ENCODE measurements at places on chromosomes 7 and 10. TPM values are rescaled to one million over a fixed set of nuclear protein-coding genes. Genes with fewer than 3 reads are reported as not detected.

GRCh38 chr10:47024046-47024322 lies 112.8 kb downstream of the PTPN20 start:
- no peak overlapping the region for H3K27ac ChIP-seq
- H3K4me3 ChIP-seq: no peak overlapping the region
- no peak for DNase-seq

DNA sequence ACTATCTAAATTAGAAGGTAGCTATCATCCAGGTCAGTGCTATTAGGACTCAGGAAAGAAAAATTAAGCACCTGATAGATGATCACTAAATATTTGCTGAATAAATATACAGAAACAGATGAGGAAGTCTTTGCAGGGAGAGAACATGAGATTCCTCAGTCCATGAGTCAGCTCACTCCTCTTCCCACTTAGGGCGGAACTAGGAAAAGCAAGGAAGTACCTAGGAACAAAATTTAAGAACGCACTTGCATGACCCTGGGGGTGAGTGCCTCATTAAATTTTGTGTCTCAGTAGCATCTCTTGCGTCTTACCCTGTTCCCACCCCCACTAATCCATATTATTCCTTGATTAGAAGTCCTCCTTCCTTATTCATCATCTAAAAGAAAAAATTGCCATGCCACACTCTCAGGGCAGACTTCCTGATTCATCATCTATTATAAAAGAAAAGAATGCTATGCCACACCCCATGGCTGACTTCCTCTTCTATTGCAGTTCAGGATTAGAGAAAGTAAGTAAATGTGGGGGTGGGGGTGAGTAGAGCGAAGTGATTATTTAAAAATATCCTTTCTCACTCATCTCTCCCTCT lies 208.8 kb downstream of the THSD7A start:
- no peaks in the 10 kb centered on the region for H3K36me3 ChIP-seq
- H3K27me3 ChIP-seq: no peaks in the 10 kb centered on the region
- no peaks in the 10 kb centered on the region for H3K4me1 ChIP-seq

DNA sequence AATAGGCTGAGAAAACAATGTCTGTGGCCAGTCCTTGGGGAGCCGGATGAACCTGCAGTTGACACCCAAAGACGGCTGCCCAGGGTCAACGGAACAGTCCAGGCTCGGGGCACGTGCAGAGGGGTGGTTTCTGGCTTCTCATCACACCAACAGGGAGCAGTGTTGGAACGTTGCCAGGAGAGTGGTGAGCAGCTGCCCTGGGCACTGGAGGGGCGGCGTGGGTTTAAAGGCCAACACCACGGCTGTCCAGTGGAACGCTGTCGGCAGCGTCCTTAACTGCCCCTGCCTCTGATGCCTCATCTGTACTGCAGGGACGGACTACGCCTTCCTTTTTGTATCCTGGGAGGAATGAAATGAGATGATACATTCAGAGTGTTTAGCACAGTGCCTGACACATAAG lies 19.8 kb downstream of the JCAD start:
- H3K27ac ChIP-seq: no peak overlapping the region
- H3K4me1 ChIP-seq: no peaks in the 10 kb centered on the region
- no peaks in the 10 kb centered on the region for H3K27me3 ChIP-seq
- no peak overlapping the region for H3K4me3 ChIP-seq
- no peaks in the 10 kb centered on the region for H3K36me3 ChIP-seq

- H3K4me3 ChIP-seq: no peak overlapping the region
- no peaks in the 10 kb centered on the region for H3K4me1 ChIP-seq
- H3K27me3 ChIP-seq: no peaks in the 10 kb centered on the region
- no peak for DNase-seq
Measured at GRCh38 chr7:91041901-91042484, 222.2 kb upstream of the FZD1 start.

GRCh38 chr7:139767561-139767982 lies 10.2 kb downstream of the HIPK2 start:
- H3K4me1 ChIP-seq: no peaks in the 10 kb centered on the region
- no peak for DNase-seq
- H3K36me3 ChIP-seq: no peaks in the 10 kb centered on the region
- no peak overlapping the region for H3K4me3 ChIP-seq
- H3K27ac ChIP-seq: no peak overlapping the region

DNA sequence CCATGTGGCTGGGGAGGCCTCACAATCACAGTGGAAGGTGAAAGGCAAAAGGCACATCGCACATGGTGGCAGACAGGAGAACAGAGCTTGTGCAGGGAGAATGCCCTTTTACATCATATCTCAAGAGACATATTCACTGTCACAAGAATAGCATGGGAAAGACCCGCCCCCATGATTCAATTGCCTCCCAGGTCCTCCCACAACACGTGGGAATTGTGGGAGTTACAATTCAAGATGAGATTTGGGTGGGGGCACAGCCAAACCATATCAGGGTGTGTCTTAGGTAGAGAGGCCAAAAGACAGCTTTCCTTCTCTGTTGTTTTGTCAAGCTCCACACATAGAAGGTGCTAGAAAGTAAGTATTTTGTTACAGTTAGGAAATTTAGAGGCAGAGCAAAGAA lies 20.8 kb upstream of the SLC26A5 start:
- H3K4me1 ChIP-seq: no peaks in the 10 kb centered on the region
- no peak overlapping the region for H3K4me3 ChIP-seq
- no peak overlapping the region for H3K27ac ChIP-seq
- no peaks in the 10 kb centered on the region for H3K36me3 ChIP-seq
- no peak for DNase-seq
- H3K27me3 ChIP-seq: no peaks in the 10 kb centered on the region

GRCh38 chr7:123998921-123999320 lies 33.9 kb downstream of the TMEM229A start:
- no peak overlapping the region for H3K27ac ChIP-seq
- no peaks in the 10 kb centered on the region for H3K4me1 ChIP-seq
- H3K27me3 ChIP-seq: no peaks in the 10 kb centered on the region
- H3K36me3 ChIP-seq: no peaks in the 10 kb centered on the region

GRCh38 chr7:94941844-94942632 lies 34.6 kb downstream of the PPP1R9A start:
- no peak for DNase-seq
- no peaks in the 10 kb centered on the region for H3K4me1 ChIP-seq
- H3K36me3 ChIP-seq: no peaks in the 10 kb centered on the region
- H3K27ac ChIP-seq: no peak overlapping the region
- H3K4me3 ChIP-seq: no peak overlapping the region

- H3K4me1 ChIP-seq: no peaks in the 10 kb centered on the region
- no peaks in the 10 kb centered on the region for H3K27me3 ChIP-seq
- DNase-seq: no peak
Measured at GRCh38 chr10:71396711-71397295, at the start of gene CDH23. Gene CDH23 (plus strand): TSS chr10:71396920. CDS start chr10:71439832, 42,912 bp downstream.

DNA sequence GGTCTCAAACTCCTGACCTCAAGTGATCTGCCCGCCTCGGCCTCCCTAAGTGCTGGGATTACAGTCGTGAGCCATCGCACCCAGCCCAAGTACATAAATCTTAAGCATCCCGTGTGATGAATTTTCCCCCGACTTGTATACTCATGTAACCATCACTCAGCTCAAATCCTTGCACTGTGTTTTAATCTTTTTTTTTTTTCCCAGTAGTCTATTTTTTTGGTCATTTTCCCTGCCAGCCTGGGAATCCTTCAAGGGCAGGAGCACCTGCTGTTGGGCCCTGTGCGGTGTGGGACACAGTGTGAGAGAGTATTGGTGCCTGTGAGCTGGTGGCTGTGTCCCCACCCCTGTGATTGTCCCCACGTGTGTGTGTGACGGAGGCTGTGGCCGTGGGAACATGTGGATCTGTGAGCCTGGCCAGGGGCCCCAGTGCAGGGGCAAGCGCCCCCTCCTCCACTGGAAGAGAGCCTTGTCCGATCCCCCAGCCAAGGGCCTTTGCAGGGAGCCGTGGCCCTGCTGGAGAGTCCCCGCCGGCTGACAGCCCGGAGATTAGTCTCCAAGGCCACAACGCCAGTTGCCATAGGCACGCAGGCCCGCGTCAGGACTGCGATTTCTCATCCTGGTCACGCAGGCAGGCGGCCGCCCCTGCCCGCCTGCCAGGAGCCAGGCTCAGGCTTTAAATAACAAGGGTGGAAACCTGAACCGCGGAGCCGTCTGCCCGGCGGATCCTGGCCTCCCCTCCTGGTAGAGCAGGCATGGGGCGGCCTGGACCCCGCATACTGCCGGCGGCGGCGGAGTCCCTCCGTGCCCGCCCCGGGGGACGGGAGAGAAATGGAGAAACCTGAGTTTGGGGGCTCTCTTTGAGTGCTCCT lies 26.5 kb downstream of the GTF2IRD1 start:
- peak overlapping the region; percentile 45 for H3K4me3 ChIP-seq
- H3K36me3 ChIP-seq: no peaks in the 10 kb centered on the region
- H3K4me1 ChIP-seq: peaks cover 25% of the 10 kb centered on the region
- no peaks in the 10 kb centered on the region for H3K27me3 ChIP-seq
- DNase-seq: peak; percentile 65

DNA sequence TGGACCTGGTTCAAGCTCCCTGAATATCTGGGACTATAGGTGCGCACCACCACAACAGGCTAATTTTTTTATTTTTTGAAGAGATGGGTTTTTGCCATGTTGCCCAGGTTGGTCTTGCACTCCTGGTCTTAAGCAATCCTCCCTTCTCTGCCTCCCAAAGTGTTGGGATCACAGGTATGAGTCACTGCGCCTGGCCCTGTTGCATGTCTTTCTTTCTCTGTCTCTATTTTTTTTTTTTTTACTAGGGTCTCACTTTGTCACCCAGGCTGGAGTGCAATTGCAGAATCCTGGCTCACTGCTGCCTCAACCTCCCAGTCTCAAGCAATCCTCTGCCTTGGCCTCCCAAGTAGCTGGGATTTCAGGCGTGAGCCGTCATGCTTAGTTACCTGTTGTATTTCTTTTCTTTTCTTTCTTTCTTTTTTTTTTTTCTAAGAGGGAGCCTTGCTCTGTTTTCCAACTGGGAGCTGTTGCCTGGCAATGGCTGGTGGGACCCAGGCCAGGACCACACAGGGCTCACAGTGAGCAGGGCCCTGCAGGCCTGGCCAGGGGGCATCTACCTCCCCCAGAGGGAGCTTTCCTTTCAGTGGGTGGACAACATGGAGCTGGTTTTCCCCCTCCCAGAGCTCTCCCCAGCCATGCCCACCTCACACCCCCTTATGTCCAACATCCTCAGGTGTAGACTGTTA lies 6.0 kb downstream of the MYL7 start:
- no peak for DNase-seq
- H3K4me3 ChIP-seq: no peak overlapping the region
- no peaks in the 10 kb centered on the region for H3K4me1 ChIP-seq
- no peaks in the 10 kb centered on the region for H3K27me3 ChIP-seq

DNA sequence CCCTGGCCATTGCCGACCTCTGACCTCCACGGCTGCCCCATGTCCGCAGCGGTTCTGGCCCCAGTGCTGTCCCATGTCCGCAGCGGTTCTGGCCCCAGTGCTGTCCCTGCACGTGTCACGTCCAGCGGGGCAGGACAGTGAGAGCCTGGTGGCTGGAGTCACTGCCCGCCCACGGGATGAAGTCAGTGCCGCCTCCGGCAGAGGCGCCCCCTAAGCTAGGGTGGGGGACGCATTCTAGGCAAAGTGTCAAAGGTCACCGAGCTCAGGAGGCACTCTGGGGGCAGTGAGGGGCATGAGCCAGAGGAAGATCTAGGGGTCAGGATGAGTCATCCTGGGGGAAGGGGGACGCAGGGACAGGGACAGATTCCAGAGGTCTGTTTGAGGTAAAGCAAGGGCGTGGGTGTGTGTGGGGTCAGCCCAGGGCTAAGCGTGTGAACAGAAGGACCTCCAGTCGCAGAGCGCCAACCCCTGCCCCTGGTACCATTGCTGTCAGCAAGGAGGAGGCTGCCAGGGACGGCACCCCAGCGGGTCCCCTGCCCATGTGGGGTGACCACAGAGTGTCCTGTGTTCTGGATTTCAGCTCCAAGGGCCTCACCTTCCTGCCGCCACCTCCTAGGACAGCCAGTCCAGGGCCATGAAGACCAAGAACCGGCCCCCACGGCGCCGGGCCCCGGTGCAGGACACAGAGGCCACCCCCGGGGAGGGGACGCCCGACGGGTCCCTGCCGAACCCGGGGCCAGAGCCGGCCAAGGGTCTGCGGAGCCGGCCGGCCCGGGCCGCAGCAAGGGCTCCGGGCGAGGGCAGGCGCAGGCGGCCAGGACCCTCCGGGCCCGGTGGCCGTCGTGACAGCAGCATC lies 665 bp downstream of the BHLHA15 start:
- H3K4me3 ChIP-seq: peak overlapping the region; percentile 44
- no peaks in the 10 kb centered on the region for H3K4me1 ChIP-seq
- no peak overlapping the region for H3K27ac ChIP-seq
- H3K27me3 ChIP-seq: no peaks in the 10 kb centered on the region
- H3K36me3 ChIP-seq: no peaks in the 10 kb centered on the region
- DNase-seq: no peak

DNA sequence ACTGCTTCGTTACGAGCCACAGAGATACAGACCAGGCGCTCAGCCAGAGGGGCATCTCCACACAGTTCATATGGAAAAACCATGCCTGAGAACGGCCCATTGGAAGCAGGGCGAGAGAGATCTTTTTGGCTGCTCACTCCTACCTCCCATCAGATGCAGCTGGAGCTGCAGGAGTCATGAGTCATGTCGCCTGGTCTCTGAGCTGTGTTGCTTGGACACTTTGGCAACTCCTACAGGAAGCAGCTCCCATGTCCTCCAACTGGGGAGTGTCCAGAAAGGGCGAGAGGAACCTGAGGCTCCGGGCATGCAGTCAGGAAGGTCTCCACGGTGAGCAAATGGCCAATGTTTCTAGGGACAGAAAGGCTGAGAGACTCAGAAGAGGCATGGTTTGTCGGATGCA lies 24.9 kb downstream of the INSIG1 start:
- H3K4me3 ChIP-seq: no peak overlapping the region
- H3K4me1 ChIP-seq: no peaks in the 10 kb centered on the region
- H3K27me3 ChIP-seq: no peaks in the 10 kb centered on the region
- no peak overlapping the region for H3K27ac ChIP-seq

- H3K27ac ChIP-seq: no peak overlapping the region
- no peaks in the 10 kb centered on the region for H3K4me1 ChIP-seq
- no peak overlapping the region for H3K4me3 ChIP-seq
Measured at GRCh38 chr7:37441386-37441760, 7.3 kb downstream of the ELMO1 start.

TRIM73 gene
- total RNA-seq: 5.6 TPM

FLNC gene
- 5.1 TPM for total RNA-seq

PNLIPRP1 gene
- not detected for total RNA-seq

RPP38 gene
- 17.4 TPM for total RNA-seq

ATXN7L1 gene
- 12.5 TPM for total RNA-seq

TMEM26 gene
- 19.0 TPM for total RNA-seq

ZNF12 gene
- total RNA-seq: 43.0 TPM

CXCL12 gene
- 164 TPM for total RNA-seq
